NCI-H2029 (cell line): ENCODE measurements at places on chromosomes 1 and 21.

GRCh38 chr1:12475947-12476346, 142.1 kb downstream of the DHRS3 start:
- no peak for DNase-seq

- DNase-seq, result no peak
Observed at GRCh38 chr1:211305044-211305443, 21.6 kb upstream of the TRAF5 start.

- DNase-seq, result no peak
Observed at GRCh38 chr1:100268202-100268601, 2.2 kb downstream of the RTCA start.

DNA sequence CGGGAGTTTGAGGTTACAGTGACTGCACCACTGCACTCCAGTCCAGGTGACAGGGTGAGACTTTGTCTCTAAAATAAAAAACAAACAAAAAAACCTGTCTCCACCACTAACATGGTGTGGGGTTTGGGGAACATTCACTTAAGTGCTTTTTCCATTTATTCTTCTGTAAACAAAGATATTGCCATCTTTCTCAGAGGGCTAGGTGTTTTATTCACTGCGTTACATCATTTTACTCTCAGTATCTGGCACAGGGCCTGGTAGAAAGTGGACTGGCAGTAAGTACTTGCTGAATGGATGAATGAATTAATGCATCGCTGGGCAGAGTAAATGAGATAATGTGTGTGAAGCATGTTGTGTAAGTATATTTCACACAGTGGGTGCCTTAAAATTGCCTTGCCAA, 20.1 kb downstream of the KIAA0040 start:
- peak; percentile 64 for DNase-seq

DNA sequence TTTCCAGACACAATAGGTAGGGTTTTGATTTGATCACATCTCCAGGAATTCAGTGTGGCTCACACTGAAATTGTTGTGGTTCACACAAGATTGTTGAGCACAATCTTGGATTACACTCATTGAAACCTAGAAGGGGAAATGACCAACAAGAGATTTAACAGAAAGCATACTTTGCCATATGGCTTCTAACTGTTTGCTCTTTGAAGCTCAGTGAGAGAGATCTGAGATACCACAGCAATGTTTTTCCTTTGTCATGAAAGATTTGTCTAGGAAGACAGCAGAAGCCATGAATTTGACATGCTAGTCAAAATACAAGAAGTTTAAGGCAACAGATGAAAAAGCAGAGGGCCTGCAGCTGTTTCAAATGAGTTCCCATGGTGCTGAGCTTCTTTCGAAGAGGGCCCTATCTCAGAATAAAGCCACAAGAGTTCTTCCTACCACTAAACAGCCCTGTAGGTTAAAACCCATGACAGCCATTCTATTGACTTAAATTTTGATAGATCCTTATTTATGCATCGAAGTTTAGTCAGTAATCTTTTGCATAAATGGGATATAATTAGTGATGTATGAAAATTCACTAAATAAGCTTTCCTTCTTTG, 650.4 kb downstream of the LTN1 start:
- DNase-seq, result no peak

DNA sequence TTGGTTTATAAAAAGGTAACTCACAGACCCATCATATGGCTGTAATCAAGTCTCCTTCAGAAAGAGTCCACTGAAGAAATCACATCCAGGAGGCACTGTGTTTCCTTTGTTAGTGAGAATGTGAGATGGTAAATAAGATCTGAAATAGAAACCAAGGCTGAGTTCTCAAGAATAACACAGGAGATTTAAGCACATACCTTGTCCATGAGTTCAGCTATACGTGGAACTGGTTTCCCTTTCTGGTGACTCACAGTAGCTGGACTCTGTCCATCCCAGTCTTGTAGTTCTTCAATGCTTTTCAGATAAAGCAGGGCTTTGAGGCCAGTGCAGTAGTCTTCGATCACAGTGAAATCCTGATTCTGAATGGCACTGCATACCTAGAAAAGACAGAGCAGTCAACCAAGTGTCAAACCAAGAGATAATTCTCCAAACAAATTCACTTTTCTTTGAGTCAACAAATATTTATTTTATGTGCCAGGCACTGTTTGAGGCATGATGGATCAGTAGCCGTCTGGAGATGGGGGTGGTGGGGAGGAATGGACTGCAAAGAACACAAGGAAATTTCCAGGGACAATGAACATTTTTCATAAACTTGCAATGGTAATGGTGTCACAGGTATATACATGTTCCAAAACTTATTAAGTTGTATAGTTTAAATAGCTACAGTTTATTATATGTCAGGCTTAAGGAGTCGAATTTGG, 471.4 kb downstream of the PTBP2 start:
- DNase-seq, result no peak

DNA sequence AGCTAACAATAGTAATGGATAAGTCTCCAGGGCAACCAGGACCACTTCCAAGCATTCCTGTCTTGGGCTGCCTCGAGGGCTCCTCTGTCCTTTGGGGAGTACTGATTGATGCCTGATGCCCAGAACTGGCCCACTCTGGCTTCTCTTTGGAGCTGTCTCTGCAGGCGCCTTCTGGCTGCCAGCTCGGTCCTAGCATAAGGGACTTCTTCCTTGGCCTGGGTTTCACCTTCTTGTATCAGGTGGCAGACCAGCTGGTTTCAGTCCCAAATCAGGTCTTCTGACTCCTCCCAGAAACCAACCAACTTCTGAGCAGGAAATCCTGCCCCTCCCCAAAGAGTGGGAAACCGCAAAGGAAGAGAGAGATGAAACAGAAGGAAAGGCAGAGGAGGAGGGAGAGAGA, 10.6 kb downstream of the G0S2 start:
- DNase-seq, result no peak

- no peak for DNase-seq
Observed at GRCh38 chr1:16433030-16433429, 4.2 kb downstream of the SPATA21 start.

DNA sequence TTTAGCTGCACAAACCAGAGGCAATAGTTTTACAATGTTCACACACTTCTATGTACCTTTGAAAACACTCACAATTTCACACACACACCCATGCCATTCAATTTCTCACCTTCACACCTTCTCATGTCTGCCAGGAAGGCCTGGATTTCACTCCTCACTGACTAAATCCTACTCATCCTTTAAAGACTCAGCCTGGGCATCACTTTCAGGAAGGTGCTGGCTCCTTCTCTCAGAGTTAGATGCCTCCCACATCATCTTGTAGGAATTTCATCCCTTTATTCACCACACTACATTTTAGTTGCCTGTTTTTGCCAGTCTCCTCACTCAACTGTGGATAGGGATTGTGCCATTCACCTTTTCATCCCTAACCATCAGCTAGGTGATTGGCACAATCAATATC, 2.3 kb downstream of the IL20 start:
- no peak for DNase-seq

DNA sequence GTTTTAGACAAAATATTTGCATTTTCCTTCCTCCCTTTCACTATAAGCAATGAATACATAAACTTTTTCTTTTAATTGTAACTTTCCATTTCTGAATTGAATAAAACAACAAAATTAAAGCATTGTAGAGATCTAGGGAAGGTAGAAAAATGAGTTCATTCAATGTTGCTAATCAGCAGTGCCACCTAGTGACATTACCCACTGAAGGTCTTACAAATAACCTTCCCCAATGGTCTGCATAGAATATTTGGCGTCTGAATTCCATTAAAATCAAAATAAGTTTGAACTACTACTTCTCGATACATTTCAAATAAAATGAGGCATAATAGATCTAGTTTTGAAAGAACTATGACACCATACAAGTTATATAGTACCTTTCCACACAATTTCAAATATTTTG, 19.6 kb downstream of the FH start:
- peak; percentile 18 for DNase-seq

GRCh38 chr1:90591355-90591969, 125.6 kb downstream of the BARHL2 start:
- no peak for DNase-seq

DNA sequence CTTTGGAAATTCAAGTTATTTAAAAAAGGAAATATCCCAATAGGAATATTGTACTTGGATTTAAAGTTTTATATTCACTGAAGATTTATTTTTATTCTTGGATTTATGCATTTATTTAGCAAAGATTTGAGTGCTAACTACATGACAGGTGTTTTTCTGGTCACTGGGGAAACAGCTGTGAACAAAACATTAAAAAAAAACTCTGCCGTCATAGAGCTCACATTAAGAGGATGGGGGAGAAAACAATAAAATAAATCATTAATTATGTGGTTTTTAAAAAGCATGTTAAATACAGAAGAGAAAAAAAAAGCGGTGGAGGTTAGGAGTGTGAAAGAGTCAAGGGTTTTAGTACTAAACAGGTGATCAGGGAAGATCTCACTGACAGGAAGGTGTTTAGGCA, 149.9 kb downstream of the GALNT2 start:
- DNase-seq, result no peak

GRCh38 chr1:81702903-81703302, 97.8 kb upstream of the ADGRL2 start:
- DNase-seq, result no peak

DNA sequence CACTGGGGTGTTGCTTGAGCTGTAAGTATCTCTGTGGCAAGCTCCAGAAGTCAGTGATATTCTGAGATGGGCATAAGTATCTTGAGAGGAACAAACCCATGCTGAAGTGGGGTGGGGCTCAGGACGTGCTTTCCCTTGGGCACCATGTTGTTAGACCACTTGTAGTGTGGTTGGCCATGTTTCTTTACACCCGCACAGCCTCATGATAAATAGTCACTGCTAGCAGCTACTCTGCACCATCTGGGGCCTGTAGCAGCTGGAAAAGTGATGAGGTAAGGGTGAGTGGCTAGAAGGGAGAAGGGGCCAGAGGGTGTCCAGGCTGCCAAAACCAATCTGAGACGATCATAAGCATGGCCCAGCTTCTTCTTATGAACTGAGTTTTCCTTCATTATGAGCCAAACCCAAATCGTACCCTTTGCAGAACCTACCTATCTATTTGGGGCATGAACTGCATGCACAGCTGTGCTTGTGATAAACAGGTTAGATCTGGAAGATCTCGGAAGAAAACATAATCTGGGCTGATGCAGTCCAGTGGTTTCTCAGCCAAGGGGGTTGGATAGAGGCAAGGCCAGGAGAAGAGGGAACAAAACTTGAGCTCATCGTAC, 91.9 kb upstream of the IRF2BP2 start:
- DNase-seq, result no peak

DNA sequence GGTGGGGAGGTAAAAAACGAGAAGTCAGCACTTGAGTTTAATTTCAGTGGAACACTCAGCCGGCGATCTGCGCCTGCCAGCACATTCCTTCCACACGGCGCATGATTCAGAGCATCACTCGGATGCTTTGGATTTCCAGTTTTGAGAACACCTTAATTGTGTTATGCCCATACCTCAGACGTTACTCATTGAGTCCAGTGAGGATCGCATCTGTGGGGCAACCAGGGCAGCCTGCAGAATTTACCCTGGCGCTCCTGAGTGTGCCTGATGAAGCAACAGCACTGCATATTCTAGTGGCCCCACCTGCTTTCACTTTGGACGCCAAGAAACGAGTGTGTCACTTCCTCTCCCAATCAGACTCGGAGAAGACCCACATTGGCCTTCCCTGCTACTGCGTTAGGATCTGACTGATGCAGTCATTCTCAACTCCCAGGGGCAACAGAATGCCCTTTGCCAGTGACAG, 19.9 kb downstream of the FAM89A start:
- peak; percentile 20 for DNase-seq

DNA sequence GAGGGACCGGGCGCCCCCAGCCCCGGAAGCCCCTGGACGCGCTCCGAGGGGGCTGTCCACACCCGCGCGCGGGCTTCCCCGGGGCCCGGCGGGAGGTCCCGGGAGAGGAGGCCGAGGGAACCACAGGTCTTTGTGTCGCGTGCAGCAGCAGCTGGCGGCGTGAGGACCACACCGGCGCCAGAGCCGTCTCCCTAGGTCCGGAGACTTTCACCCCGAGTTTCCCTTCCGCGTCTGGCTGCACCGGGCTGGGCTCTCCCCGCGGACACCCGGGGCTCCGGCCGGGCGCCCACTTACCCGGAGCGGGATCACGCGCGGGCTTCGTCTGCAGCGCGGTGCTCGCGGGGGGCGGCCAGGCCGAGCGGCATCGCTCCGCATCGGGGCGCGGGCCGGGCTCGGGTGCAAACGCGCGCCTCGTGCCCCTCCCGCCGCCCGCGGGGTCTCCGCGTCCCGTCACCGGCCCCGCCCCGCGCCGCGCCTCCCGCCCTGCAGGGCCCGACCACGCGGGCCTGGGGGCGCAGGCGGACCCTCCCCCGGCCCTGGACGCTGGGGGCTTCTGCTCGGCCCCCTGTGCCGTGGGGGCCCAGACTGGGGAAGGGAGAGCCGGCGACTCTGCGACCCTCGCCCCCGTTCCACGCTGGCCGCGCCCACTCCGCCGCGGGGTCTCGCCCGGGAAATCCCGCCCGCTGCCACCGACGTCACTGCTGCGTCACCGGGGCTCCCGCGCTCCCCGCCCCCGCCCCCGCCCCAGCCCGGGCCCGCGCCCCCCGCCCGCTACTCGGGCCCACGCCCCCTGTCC, at the start of gene GNG4:
Gene GNG4, minus strand, starts transcription at position 417 of the 796 bp plus-strand sequence. CDS start 65,946 bp downstream, outside the sequence.
- DNase-seq, result no peak
